Brain pericyte (primary cell): ENCODE measurements at places on chromosomes 12 and 14.

DNA sequence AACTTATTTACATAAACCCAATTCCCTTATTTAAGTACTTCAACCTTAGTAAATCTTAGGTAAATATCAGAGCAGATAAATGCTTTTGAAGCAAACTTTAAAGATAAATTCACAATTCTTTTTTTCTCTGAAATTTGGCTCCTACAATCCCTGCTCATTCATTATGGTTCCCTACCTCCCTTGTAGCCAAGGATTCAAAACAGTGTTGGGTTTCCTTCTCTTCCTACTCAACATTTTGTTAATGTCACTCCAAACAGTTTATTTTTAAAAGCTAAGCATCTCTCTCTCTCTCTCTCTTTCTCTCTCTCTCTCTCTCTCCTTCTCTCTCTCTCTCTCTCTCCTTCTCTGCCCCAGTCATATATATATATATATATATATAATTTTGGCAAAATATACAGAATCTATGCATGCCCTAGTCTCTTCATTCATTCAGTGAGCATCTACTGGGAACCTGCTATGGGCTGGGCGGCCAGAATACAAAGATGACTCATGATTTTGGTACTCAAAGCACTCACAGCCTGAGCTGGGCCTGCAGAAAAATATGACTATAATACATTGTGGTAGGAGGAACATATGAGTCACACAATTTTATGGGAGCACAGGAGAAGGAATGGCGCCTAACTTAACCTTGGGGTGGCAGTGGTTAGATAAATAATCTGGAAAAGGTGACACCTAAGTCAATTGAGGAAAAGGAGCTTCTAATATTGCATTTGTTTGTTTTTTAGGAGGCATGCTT, 123.7 kb upstream of the DHRS4 start:
- no peak for DNase-seq

DNA sequence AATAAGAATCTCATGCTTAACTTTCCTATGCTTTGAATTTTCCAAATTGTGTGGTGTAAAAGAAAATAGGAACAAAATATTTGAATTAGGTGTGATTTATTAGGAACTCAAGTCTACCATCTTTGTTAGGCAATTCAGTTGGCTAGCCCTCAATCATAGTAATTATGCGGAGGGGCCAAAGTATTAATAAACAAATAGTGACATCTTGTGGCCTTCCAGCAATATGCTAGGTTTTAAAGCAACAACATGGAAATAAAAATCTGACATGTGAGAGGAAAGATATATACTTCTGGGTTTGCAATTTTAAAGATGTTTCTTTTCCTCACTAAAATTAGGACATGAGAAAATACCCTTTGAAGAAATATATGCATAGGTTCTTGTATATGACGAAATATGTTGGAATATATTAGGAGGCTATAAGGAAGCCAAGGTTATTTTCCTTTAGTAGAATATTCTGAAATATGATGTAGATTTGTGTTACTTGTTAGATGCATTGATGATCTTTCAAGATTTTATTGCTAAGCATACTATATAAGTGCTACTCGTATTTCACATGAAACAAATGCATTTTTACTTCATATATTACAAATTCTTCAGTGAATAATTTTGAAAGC, 200.4 kb downstream of the PTPRO start:
- no peak for DNase-seq

- no peak for DNase-seq
Observed at GRCh38 chr14:102184316-102185035, 44.8 kb downstream of the WDR20 start.

GRCh38 chr12:50542448-50542847, 37.7 kb downstream of the DIP2B start:
- no peak for DNase-seq

- no peak for DNase-seq
Observed at GRCh38 chr12:12722435-12723148, 5.4 kb downstream of the CDKN1B start.

- no peak for DNase-seq
Observed at GRCh38 chr12:42799966-42800365, 210.4 kb upstream of the PRICKLE1 start.

DNA sequence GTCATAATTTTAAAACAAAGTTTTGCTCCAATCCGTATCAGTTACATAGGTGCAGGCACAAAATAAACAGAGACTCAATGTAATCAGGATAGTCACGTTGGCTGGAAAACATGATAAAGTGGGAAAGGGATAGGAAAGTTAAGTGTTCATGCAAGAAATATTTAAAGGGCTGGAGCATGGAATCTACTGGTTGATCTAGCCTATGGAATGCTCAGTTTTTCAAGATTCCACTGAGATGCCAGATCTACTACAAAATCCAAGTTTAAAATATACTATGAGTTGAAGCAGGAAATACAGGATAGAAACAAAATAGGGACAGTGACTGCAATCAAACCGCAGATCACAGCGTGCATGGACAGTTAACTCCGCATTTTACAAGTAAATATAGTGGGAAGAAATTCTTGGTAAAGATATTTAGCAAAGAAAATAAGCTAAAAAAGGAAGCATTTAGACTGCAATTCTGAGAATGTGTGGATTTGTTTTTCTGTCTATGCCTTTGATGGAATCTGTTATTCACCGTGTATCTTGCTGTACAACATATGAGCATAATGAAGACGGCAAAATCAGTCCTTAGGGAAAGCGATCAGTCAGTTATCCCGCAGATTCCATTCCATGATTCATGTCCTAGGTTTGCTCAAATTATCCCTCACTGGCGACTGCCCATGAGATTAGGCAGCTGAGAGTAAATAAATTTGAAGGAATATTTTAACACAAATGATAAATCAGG, 1044.3 kb downstream of the FLRT2 start:
- no peak for DNase-seq

GRCh38 chr12:105427883-105428282, 97.4 kb downstream of the C12orf75 start:
- no peak for DNase-seq

- DNase-seq: no peak
Observed at GRCh38 chr14:35346738-35347322, 54.6 kb downstream of the PSMA6 start.

DNA sequence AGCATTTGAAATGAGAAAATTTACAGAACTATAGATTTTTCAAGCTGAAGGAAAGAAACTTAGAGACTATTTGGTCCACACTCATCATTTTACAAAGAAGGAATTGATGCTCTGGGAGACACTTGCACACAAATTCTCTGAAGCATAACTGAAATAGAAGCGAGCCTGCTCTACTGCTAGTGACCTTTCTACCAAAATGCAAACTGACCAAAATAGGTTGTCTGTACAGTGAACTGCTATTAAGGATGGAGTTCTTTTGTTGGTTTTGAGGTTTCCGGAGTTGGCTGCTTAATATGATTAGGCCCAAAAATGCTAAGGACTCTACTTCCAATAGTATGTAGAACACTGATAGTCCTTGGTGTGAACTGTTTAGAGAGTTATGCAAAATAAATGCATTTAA, 194.9 kb downstream of the PPFIA2 start:
- no peak for DNase-seq

GRCh38 chr12:76830436-76830835, 48.4 kb downstream of the CSRP2 start:
- no peak for DNase-seq

DNA sequence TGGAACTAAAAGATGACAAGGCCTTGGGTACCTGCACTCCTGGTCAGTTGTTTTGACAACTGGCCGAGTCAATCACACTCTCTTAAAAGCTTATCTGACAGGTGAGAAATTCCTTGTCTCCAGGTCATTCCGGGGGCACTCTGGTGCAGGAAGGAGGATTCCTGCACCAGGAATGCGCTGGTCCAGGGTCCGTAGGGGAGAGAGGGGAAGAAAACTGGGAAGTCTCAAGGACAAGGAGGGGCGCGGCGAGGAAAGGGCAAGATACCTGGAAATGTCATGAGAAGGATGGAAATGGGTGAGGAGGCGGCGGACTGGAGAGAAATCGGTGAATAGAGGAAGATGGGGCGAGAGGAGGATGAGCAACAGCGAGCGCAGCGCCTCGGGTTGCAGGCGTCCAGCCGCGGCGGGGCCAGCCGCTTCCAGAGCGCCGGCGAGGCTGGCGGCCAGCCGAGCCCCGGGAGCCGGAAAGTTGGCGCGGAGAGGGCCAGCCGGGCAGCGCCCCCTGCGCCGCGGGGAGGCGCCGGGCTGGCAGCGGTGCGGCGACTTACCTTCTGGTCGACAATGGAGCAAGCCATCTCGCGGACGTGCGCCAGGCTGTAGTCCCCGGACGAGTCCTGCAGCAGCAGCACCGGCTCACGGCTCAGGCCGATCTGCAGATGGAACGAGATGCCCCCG, 809 bp downstream of the PRKD1 start:
- no peak for DNase-seq

DNA sequence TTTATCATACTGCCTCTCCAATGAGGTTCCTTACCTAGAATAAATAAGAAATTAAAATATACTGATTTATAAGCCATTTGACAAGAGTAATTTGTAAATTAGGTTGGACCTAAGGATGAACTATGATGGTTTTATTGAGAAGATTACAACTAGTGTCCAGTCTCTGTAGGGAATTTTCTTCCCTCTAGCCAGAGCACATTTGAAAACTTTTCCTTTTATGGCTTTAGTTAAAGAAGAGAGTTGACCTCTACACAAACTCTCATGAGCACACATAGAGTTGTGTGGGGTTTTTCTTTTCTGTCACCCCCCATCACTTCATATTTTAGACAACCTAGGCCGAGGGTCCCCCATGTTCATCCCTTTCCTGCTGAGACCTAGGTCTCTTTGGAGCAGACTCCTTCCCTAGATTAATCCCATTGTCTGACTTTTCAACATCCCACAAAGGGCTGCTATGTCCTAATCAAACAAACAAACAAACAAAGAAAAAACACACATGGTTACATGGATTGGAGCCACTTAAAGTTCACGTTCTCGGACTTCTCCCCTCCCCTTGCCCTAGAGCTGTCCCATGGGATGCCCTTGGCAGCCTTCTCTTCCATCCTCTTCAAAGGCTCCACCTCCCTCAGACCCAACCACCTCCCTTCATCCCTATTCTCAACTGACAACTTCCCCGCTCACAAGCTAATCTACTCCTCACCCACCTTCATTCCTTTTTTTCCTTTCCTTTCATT, 40.7 kb downstream of the GPR135 start:
- no peak for DNase-seq

DNA sequence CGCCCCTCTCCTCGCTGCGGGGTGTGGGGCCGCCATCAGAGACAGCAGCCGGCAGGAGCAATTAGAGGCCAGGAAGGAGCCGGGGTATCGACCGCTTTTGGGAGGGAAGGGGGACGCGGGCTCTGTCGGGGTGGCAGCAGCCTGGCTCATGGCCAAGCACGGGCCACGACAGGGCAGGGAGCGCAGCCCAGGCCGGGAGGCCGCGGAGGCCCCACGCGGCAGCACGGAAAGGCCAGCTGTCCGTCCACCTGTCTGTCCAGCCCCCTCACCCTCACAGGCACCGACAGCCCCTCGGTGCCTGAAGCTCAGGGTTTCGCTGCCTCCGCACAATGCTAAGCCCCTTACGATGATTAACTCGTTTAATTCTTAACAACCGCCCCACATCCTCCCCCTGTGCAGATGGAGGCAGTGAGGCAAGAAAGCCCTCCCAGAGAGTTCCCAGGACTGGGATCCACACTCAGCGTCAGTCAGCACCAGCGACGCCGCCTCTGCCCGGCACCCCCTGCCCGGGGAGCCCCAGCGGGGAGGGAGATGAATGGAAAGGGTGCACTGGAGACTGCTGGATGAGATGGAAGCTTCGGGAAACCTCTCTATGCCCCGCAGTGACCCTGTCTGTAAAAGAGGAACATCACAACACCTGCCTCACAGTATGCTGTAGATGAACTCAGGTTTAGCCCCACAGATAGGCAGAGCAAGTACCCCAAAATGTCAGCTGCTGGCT, 23.7 kb downstream of the NCOR2 start:
- no peak for DNase-seq

DNA sequence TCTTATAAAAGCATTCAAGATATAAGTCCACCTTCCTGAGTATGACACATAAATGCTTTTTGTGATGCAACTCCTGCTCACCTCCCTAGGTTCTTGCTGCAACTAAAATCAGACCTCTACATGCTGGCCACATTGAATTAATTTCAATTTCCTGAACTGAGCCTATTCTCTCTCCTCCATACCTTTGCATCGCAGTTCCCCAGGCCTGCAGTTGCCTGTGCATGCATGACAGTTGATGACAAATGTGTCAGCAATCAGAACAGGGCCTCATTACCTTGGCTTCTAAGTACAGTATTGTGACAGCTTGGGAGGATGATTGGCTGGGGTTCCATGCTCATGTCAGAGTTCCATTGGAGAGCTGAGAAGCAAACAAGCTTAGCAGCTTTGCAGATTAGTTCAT, 3.9 kb upstream of the TM7SF3 start:
- DNase-seq: no peak

DNA sequence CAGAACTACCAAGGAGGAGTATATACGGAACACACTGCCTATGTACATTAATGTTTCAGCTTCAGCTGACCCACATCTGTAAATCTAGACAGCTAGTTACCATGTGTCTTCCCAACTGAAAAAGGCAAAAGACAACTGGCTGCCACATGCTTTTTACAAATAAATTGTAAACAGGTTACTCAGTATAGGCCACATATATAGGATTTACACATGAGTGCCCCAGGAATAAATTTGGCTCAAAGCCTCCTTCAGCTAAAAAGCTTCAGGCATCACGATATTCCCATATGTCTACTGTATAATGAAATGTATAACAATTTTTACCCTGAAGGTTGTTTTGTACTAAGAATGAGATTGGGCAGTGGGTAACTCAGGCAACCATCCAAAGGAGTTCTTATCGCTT, 175.9 kb upstream of the BMP4 start:
- DNase-seq: no peak

DNA sequence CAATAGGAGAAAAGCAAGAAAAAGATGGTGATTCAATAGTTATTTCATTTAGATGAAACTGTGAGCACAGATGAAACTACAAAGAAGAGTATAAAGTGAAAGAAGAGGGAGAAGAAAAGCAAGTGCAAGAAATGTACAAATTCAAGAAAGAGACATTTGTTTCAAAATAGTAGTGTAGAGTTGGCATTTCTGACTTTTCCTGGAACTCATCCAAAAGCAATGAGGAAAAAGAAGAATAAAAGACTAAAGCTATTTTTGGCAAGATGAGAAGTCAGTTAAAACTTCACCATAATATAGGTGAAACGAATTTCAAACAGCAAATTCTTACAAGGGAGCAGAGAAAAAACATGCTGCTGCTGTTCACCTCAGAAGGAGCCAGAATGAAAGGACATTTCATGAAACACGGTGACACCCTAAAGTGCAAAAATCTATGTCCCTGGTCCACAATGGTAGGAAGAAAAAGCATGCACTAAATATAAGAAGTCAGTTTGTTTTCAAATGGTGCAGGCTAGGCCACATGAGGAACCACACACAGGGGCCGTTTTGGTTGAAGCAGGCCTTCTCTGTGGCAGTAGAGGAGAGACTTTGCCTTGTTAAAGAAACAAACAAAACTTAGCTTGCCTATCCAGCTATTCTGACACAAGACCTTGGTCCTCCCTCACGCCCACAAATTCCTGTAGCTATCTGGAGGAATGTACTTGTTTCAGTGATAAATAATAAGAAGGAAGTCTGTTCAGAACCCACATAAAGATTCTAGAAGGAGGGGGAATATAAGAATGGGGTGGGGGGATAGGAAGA, 11.1 kb upstream of the CMAS start:
- DNase-seq: no peak
